Ammon's horn (tissue), 1 donor: ENCODE measurements at places on chromosomes 4 and X.

DNA sequence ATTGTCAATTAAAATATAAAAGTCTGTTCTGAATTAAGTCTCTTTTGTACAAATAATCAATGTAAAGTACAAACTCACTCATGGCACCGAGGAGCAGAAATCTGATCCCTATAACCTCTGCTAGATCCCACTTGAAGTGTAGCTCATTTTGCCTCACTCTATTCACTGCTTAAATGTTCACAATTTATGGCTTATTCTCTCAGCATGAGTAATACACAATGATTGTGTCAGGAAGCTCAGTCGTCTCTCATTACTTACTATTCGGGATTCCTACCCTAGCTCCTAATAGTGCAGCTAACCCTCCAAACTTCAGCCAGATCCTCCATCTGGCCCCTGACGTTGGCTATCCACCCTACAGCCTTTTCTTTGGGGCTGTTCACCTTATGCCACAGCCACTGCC, 4.7 kb upstream of the AMMECR1 start:
- no peak for DNase-seq

GRCh38 chrX:153740631-153741222, 16.1 kb downstream of the ABCD1 start:
- DNase-seq: no peak

- peak; percentile 65 for DNase-seq
Observed at GRCh38 chr4:40621592-40622512, 7.8 kb downstream of the RBM47 start.

DNA sequence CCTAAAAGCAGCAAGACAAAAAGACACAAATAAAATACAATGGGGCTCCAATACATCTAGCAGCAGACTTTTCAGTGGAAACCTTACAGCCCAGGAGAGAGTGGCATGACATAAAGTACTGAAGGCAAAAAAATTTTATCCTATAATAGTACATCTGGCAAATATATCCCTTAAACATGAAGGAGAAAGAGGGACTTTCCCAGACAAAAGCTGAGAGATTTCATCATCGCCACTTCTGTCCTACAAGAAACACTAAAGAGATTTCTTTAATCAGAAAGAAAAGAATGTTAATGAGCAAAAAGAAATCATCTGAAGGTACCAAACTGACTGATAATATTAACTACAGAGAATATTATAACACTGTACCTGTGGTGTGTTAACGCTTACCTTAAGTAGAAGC, 86.4 kb downstream of the ANKRD17 start:
- no peak for DNase-seq
